Activated T-cell treated with anti-CD3 and anti-CD28 coated beads for 24 hours (primary cell): ENCODE measurements at places on chromosomes 11 and 22.

DNA sequence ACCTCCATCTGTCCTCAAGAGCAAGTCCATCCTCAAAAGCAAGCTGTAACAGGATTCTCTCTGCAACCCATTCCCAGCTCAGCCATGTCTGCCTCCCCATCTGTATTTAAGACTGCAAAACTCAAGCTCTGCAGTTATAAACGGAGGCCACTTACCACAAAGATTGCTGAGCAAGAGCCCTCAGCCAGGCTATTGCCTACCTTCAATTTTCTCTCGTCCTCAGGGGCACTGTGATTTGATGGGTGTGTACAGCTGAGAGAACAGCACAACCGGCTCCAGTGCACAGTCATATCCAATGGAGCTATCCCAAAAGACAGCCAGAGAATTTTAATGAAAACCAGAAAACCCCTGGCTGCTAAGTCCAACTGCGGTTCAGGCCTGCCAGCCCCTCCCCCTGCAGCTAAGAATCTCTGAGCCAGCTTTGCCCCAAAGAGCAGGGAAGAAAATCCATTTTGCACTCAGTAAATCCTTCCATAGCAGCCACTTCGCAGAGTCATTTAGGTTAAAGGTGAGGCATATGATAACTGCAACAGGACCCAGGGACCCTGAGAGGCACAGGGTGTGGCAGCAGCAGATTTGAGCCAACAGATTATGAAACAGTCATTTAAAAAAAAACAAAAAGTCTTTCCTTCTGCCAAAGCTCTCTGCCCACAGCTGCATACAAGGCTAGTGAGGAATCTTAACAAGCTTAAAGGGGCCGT, 37.6 kb downstream of the RAB30 start:
- DNase-seq, result no peak

DNA sequence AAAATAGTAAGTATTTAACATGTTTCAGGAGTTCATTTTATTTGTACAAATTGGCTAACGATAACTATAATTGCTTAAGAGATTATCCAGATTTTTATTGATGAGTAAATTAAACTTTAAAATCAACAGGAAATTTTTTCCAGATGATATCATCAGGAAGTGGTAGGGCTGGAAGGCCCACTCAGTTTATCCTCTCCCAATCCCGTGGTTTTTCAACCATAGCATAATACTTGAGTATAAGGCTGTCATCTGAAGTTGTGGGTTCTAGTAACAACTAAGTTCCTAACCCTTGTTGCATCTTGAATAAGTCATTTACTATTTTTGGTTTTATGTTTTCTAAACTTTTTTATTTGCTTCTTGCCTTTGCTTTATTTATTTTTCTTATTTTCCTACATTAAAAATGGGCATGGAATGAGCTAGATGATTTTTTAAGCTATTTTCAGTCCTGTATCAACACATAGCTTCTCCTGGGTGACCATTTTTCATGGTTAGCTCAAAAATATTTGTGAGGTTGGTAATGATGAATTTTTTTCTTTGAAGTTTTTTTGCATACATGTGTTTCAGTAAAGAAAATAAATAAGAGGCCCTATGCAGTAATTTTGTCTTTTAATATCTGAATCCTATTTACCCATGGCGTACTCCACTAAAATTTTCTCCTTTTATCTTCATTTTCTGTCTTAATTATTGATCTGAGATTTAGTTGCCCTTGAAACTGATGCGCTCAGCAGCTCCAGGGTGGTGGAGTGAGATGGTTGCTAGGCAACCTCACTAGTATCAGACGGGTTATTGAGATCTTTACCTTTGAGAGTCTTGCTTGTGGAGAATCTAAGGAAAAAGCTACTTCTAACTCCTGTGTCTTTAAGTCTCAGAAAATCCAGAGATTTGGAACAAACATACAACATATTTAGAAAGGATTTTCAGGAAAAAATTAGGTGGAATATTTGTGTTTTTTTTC, 452.0 kb upstream of the CCDC179 start:
- no peak for DNase-seq

- DNase-seq, result no peak
These were observed 14.5 kb downstream of the HSPA8 start for GRCh38 chr11:123047266-123047946.

DNA sequence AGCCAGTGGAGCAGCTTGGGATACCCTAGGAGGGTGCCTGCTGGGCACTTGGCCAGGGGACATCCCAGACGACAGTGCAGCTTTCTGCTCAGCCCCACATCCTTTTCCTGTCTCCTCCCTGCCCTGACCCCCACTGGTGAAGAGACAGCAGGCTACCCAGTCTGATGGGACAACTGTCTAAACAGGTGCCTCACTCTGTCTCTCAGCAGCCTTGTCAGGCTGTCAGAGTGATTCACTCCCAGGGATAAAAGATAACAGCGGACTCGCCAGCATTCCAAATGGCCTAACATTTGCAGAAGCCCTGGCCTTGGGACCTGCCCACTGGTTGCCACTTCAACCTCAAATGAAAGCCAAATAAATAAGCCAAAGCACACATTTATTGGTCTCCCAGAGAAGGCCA, 318.6 kb upstream of the PLET1 start:
- no peak for DNase-seq
